ENCODE measurements at places on chromosomes 3 and 15.

GRCh38 chr3:190193210-190193609 is 72.5 kb upstream of the P3H2 start:
- DNase-seq = no peak

- no peak for DNase-seq
Observed at GRCh38 chr3:111763001-111763471, 96.0 kb upstream of the PHLDB2 start.

GRCh38 chr3:182962166-182962565 is 18.2 kb downstream of the DCUN1D1 start:
- no peak for DNase-seq

GRCh38 chr3:12929801-12930200 is 88.4 kb upstream of the RPL32 start:
- DNase-seq = no peak

DNA sequence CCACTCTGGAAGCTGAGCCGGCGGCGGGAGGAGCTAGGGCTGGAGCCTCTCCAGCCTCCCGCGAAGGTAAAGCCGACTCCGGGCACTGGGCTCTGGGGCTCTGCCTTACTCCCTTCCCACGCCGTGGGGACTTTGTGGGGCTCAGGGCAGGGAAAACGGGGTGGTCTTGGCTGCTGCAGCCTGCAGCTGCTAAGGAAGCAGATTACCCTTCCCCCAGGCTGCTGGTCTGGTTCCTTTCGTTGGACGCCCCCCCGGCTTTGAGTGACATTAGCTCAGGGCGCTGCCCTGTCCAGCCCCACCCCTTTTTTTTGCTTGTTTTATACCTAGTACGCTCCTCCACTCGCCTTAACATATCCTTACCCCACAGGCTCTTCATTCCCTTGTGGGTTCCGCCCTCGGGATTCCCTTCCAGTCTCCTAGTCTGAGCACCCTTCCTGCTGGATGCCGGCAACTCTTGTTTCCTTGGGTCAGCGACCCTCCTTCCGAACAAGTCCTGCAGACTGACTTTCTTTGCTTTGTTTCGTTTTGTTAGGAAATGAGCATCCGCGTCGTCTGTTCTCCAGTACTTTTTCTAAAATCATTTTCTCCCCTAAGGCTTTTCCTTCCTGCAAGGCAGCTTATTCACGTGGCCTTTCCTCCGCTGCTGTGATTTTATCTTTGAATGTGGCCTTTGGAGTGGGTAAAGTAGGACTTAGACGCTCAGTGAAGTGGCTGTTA is 551 bp downstream of the DNAJC13 start:
- peak; percentile 30 for DNase-seq

DNA sequence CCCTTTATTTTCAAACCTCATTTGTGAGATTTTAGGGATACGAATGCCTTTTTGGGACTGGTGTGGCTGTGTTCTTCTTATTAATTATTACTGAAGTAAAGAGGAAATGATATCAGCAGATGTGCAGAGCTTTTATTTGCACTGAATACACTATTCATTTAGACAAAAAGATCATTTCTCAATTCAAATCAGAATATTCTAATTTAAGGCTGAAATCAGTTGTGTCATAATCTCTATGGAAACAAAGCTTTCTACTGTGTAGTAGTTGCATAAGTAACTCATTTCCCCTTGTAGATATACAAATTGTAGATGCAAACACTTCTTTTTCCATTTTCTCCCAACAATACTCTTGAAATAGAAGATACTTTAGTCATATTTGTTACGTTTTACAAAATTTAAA is 56.0 kb downstream of the PDE8A start:
- no peak for DNase-seq

DNA sequence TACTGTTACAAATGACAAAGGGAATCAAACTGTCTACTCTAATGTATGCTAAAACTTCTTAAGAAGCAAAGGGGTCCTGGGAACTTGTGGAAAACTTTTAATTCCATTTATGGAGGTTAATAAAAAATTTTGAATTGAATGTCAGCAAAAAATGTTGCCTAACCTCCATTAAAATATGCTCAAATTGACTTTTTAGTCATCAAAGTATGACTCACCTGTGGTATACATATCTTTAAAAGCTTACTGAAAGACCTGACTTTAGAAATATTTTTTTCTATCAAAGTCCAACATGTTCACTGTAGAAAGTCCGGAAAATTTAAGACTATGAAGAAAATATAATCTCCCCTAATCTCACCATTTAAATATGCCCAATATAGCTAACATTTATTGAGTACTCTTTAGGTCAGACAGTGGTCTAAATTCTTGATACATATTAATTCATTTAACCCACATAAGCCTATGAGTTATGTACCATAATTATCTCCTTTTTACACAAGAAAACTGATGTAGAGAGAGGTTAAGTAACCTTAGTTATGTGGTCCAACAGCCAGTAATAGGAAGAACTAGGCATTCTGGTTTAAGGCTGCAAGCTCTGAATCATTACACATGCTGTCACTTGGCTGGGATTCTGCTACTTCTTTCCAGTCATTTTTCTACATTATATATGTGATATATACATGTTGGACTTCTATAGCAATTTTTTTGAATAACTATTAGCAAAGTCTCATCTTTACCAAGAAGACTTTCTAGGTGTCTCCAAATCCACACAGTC is 83.6 kb downstream of the PDZRN3 start:
- DNase-seq = no peak

DNA sequence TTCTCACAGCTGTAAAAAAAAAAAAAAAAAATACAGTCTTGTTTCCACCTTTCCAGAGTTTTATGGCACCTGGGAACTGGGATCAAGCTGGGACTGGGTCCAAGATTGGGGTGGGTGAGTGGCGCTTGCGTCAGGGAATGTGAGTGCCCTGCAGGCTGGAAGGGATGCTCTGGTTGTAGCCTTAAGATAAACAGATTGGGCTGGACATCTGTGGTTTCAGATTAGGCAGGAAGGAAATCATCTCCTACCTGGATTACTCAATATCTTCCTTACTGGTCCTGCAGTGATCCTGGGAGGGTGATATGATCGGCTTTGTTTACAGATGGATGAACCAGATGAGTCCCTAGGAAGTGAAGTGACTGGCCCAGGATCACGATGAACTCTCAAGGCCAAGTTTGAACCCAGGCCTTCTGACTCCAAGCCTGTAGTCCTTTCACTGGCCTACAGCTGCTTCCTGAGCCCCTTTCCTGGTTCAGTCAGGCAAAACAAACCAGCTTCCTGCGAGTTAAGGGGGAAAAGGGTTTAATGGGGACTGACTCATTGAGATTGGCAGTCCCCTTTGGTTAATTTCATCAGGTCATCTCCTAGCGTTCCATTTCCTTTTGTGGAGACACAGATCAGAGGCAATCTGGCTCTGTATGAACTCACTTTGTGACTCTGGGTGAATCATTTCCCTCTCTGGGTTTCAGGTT is 179.8 kb downstream of the THSD4 start:
- DNase-seq = no peak

DNA sequence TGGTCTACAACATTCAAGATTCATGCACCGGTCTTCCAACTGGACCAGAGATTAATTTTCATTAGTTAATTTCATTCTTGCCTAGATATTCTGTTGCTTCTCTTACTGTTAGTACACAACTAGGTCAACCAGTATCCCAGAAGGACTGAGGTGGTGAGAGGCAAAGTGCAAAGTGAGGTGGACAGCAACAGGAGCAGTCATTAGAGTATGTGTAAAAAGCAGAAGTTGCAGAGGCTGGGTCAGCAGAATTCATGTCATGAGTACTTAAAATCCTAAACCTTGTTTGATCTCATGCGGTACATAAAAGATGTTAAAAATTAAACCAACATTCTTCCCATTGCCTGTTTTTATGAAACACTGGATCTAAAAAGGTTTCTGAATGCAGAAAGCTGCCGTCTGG is 46.7 kb downstream of the PARP14 start:
- DNase-seq = no peak

DNA sequence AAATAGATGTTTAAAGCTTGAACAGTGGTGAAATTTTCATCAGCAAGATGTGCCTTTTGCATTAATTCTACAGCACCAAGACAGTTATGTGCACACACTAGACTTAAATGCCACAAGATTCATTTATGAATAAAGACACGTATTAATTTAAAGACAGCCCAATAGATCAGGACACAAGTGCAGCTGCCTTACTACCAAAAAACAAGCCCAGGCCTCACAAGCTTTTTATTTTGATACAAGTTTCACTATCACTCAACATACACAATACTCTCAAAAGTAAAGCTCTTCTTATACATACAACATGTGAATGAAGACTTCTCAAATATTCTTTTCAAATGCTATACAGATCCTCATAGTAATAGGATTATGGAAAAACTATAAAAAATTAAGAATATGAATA is 2.4 kb downstream of the ACAP2 start:
- no peak for DNase-seq

- no peak for DNase-seq
Observed at GRCh38 chr3:71497971-71498444, 85.5 kb downstream of the FOXP1 start.

Data from activated T-helper 9 cell treated with anti-CD3 and anti-CD28 coated beads, Interleukin-2, amount 50 U/mL, for 16 hours (primary cell).